Tibial nerve (tissue), 4 donors: ENCODE measurements at places on chromosomes 7 and 10. TPM values are rescaled to one million over a fixed set of nuclear protein-coding genes. Genes with fewer than 3 reads are reported as not detected.

Gene PRRT4
- 6.6 TPM for total RNA-seq

Gene CALCR
- total RNA-seq: not detected

Gene WDFY4
- total RNA-seq: 5.0 TPM

Gene HOXA13
- 0.78 TPM for total RNA-seq

Gene ODAD2
- not detected for total RNA-seq

Gene NODAL
- total RNA-seq: not detected

Gene STARD3NL
- 32.6 TPM for total RNA-seq

Gene ZNF107
- 6.1 TPM for total RNA-seq

Gene ELOVL3
- total RNA-seq: not detected

Gene ZNF511
- 32.2 TPM for total RNA-seq

Gene PLAC9
- total RNA-seq: 199 TPM

Gene ANKRD61
- total RNA-seq: not detected

Gene FANK1
- 4.2 TPM for total RNA-seq

Gene RET
- total RNA-seq: 0.20 TPM

Gene PNLIPRP1
- total RNA-seq: not detected
